Activated naive CD4-positive, alpha-beta T cell (primary cell): ENCODE measurements at places on chromosomes 6 and 20.

DNA sequence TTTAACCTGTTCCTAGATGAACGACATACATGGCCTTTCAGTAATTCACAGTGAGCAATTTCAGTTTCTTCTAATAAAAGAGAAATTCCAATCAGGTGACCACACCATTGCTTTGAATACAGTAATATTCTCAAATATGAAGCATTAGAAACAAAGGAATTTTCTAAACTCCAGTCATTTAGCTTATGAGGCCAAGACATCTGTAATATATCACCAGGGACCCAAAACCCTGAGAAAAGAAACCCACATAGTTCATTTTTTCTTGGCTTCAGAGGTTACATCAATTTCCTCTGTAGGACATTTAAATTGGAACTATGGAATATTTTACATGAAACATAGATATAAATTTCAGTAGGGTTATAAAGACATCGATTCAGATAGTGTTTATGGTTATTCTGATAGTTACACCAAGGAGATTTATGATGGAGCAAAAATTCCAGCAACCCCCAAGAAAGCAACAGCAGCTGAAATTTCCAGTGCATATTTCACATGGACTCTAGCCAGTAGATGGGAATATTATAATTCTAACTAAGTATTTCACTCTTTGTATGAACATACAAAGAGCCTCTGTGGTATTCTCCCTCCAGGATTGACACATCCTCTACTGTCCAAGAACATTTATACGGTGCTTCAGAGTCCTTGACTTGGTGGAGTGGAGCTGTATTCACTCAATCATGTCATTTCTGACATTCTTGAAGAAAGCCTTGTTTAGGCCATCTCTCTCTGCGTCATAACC is 82.9 kb downstream of the ADGRG6 start:
- DNase-seq, result no peak

GRCh38 chr6:19035461-19036195 is 648.5 kb downstream of the RNF144B start:
- DNase-seq, result no peak

DNA sequence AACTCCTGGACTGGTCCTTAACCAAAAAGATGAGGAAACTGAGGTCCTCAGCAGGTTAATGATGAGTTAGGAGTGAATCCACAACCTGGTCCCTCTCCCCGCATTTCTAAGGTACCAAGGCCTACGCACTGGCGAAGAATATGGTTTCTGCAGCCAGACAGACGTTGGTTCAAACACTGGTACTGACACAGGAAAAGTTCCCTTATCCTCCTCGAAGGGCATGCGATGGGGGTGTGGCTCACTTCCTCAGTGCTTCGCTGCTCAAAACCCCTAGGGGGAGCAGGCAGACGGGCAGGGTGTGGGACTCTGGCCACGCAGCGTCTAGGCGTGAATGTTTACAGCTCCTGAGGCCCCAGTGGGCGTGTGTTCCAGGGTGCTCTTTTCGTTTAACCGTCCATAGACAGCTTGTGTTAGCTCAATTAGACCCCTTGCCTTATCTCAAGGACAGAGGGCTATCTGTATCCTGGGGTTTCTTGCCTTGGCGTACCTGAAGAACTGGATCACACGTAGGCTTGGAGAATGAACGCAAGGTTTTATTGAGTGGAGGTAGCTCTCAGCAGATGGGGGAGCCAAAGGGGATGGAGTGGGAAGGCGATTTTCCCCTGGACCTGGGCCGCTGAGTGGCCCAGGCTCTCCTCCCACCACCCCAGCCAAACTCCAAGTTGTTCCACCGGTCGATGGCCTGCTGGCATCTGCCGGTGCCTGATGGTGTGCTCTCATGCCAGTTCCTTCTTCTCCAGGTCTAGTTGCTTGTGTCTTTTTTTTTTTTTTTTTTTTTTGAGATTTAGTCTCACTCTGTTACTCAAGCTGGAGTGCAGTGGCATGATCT is 31.8 kb upstream of the PTPN1 start:
- peak; percentile 28 for DNase-seq

- DNase-seq, result no peak
Measured at GRCh38 chr6:90533615-90534336, 53.1 kb downstream of the MAP3K7 start.

- DNase-seq, result no peak
Measured at GRCh38 chr20:48230216-48230615, 444.9 kb upstream of the SULF2 start.

DNA sequence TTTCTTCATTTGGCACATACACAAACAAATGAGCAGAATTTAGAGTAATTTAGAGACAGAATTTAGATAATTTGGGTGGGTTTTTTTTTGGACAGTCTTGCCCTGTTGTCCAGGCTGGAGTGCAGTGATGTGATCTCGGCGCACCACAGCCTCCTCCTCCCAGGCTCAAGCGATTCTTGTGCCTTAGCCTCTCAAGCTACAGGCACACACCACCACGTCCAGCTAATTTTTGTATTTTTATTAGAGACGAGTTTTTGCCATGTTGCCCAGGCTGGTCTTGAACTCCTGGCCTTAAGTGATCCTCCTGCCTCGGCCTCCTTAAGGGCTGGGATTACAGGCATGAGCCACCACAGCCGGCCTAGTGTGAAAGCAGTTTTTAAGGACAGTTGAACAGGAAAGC is 127.8 kb downstream of the MTHFD1L start:
- DNase-seq, result no peak

DNA sequence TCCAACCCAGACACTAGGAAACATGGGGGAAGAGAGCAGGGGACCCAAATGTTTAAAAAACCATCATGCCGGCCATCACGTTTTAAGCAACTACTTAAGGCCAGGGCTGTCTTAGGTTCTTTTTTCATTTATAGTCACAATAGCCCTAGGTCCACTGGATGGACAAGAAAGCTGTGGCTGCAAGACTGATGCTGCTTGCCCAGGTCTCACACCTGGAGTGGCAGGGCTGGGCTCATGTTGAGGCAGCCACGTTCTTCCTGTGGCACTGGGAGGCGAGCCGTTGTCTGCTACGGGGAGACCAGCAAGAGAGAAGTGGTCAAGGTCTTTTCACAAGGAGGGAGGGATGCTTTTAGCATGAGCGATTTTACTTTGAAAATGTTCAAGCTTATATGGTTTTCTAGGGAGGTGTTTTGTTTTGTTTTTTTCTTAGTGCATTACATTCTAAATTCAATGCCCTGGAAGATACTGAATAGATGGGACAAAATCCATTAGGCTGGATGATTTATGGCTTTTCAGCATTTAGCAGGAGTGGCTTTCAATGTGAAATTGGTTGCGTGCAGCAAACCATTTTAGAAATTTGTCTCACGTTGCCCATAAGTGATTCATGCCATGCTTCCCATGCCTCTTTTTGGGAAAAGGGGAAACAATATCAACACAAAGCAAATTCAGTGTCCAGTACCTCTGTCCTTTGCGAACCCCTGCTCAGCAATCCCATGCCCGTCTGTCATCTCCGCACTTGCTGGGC is 106.6 kb upstream of the SNX9 start:
- DNase-seq, result no peak

GRCh38 chr6:16804546-16805242 is 43.4 kb upstream of the ATXN1 start:
- no peak for DNase-seq

DNA sequence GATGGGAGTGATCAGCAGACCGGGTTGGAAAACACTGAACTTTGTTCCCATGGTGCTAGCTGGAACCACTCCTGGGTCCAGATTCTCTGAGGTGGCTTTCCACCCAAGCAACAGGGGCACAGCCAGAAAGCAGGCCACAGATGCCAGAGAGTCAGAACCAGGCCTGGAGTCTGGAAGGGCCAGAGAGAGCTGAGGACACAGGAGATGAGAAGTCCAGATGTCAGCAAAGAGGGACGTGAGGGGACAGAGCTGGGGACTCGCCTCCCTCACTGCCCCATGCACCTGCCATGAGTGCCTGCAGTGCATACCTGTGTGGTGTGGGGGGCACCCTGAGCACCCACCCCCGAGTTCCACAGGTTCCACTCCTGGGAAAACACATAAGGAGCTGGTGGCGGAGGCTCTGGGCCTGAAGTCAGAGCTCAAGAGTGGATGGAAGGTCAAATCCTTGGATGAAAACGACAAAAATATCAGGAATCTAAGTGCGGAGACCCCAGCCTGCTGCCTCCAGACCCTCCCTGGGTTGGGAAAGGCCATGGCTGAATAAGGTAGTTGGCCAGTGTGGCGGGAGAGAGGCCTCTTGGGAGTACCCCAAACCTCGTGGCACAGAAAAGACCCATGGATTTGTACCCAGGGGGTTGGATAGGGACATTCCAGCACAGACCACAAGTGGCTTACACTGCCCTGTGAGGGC is 224.2 kb downstream of the SYNDIG1 start:
- no peak for DNase-seq

DNA sequence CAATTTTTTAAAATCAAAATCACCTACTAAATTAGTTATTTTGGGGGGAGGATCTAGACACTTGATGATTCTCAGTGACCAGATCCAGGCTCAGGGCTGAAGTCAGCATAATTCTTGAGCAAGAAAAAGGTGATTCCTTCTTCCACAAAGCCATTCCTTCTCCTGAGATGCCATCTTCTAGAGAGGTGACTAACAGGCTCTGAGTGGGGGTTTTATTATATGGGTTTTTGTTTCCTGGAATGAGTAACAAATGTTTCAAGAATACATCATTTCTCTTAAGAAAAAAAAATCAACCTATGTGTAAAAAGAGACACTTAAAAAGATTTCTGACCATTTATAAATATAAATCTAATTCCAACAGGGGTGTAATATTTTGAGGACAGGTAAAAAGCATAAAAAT is 154.3 kb downstream of the NFATC2 start:
- no peak for DNase-seq

DNA sequence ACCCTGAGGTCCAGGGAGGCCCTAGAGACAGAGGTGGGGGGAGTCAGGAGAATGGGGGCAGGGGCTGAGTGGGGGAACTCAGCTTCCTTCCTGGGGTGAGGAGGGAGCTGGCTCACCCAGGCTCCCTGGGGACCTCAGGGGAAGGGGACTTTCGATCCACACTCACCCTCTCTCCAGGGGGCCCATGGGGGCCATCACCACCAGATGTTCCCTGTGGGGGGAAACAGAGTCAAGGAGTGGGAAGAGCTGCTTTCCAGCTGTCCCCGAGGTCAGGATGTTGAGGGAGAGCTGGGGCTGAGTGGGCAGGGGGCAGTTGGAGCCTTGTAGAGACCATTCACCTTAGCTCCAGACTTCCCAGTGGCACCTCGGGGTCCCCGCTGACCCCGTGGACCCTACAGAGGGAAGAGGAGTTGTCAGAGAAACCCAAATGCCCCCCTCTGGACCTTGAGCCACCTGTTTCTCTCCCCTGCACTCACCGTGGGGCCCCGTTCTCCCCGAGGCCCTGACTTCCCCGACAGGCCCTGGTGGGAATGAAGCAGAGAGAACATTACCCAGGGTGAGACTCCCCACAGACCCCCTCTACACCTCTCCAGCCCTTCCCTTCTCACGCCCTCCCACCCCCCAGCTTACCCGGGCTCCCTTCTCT is 18.6 kb downstream of the COL11A2 start:
- no peak for DNase-seq

DNA sequence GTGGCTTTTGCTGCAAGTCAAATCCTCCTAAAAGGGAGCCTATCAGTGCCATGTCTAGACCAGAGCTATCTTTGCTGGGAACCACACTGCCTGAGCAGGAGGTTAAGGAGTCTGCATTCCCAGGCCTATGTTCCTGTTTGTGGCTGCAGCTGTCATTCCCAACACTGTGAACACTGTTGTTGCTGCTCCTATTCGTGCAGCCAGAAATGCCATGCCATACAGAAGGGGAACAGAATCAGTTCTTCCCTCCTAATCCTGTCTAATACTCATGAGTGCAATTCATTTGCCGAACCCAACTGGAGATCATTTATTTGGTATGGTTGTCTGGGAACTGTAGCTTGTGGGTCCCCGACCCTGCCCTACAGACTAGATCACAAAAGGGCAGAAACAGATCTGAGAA is 406.5 kb upstream of the GJE1 start:
- no peak for DNase-seq

DNA sequence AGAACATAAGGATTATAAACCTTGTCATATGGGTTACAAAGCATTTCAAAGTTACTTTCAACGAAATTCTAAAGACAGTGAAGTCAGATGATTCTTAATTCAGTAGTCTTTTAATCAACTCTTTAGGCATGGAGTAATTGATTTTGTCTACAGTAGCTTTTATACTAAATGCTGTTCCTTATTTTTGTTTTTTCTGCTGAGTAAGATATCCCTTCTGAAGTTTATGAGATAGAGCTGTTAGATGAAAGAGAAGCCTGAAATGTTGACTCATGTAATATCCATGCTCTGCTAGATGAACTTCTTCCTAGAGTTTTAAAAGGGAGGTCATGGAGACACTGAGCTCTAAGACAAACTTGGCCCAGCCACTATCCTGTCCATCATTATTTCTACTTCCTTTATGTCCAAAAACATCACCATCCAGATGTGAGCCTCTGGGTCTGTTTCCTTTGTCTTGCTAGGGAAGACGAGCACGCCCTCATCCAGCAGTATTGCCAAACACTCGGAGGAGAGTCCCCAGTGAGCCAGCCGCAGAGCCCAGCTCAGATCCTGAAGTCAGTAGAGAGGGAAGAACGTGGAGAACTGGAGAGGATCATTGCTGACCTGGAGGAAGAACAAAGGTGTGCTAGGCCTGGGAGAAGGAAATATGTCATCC is 550.3 kb downstream of the UTRN start:
- no peak for DNase-seq

DNA sequence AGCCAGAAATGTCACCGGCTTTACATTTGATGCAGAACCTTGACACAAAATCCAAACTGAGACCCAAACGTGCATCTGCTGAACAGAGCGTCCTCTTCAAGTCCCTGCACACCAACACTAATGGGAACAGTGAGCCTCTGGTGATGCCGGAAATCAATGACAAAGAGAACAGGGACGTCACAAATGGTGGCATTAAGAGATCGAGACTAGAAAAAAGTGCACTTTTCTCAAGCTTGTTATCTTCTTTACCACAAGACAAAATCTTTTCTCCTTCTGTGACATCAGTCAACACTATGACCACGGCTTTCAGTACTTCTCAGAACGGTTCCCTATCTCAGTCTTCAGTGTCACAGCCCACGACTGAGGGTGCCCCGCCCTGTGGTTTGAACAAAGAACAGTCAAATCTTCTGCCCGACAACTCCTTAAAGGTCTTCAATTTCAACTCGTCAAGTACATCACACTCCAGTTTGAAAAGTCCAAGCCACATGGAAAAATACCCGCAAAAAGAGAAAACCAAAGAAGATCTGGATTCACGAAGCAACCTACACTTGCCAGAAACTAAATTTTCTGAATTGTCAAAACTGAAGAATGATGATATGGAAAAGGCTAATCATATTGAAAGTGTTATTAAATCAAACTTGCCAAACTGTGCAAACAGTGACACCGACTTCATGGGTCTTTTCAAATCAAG is 108.4 kb downstream of the RTN4IP1 start:
- DNase-seq, result peak; percentile 59

DNA sequence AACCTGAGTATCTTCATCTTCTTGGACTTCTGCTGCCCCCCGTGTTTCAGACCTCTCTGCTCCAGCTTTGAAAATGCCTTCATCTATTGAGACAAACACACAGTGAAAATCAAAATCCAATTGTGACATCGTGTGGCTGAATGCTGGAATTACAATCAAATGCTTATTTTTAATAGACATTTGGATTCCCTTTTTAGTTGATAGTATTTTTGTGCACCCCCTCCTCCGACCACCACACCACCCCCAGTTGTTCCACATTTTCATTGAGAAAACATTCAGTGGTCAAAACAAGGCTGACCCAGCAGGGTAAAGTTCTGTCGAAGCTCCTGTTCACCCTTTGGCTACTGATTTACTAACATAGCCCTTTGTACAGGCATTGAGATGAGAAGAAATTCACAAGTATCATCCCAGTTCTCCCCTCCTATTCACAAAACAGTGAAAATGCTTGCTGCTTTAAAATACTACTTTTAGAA is 79.0 kb downstream of the NRSN1 start:
- no peak for DNase-seq

GRCh38 chr20:54017846-54018245 is 52.5 kb downstream of the BCAS1 start:
- DNase-seq, result no peak
